ENCODE measurements at places on chromosomes 2 and 18. TPM values are rescaled to one million over a fixed set of nuclear protein-coding genes. Genes with fewer than 3 reads are reported as not detected.
A peak's percentile ranks its signal among the peaks of the same experiment; 100 is the strongest.

The CHRNA1 gene
- 3.7 TPM for total RNA-seq

The GTF3C2 gene
- 61.3 TPM for total RNA-seq

The TLX2 gene
- not detected for total RNA-seq

The SLC14A1 gene
- not detected for total RNA-seq

The SULT1C4 gene
- total RNA-seq = 1.8 TPM

The LDAH gene
- 25.7 TPM for total RNA-seq

The CDK5R2 gene
- 1.1 TPM for total RNA-seq

The RESP18 gene
- not detected for total RNA-seq

The CYP20A1 gene
- 14.4 TPM for total RNA-seq

The CTAGE1 gene
- 0.12 TPM for total RNA-seq

The ATP6V1B1 gene
- not detected for total RNA-seq

DNA sequence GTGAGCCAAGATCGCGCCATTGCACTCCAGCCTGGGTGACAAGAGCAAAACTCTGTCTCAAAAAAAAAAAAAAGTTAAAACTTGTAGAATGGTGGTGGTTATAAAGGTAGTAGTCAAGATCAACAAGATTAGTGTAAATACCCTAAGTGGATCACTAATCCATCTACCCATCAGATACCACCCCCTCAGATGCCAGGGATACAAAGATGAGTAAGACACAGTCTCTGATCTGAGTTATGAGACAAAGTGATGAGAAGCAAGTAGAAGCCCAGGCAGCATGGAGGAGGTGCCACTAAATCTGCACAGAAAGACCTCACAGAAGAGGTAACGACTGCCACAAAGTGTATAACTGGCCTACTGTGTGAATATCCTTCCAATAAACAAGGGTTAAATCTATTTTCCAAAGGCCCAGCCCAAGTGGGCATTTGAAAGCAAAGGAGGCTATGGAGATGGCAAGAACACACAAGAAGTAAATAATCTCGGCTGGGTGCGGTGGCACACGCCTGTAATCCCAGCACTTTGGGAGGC is 20.2 kb downstream of the NFE2L2 start:
- H3K27me3 ChIP-seq = no peaks in the 10 kb centered on the region
- H3K4me1 ChIP-seq = peaks cover 58% of the 10 kb centered on the region
- no peak for DNase-seq
- peak overlapping the region; percentile 94 for H3K27ac ChIP-seq
- no peaks in the 10 kb centered on the region for H3K36me3 ChIP-seq
- H3K4me3 ChIP-seq = no peak overlapping the region

DNA sequence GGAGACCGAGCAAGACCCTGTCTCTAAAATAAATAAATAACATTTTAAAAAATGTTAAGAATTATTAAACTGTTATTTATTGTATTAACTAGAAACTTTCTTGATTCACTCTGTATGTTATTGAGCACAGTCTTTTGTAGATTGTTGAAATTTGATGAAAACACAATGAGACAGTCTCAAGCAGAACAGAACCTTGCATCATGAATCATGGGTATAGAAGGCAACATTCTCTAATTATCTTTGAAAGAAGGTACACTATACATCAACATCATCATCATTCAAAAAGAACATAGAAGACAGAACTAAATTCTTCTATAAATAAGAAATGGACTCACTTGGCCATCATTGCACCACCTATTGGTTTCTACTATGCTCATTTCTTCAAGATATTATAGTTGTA is 67.7 kb downstream of the SLC8A1 start:
- H3K27ac ChIP-seq = no peak overlapping the region
- DNase-seq = no peak
- no peaks in the 10 kb centered on the region for H3K27me3 ChIP-seq
- H3K4me1 ChIP-seq = peaks cover 3% of the 10 kb centered on the region

DNA sequence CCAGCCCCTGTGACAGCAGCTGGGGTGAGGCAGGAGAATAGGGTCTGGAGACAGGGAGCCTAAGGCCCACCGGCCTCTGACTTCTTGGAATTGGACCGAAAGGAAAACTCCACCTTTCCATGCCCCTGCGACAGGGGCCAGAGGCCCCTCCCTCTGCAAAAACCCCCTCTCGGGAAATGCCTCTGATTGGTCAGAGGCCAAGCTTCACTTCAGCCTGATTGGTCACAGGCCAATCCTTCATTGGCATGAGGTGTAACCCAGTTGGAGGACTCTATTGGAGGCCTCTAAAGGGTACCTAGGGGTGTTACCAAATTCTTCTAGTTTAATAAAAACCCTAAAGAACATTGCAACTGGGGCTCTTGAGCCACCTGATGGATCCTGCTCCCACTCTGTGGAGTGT is 5.7 kb upstream of the ACKR3 start:
- H3K27ac ChIP-seq = no peak overlapping the region
- H3K36me3 ChIP-seq = no peaks in the 10 kb centered on the region
- no peak for DNase-seq
- H3K4me3 ChIP-seq = no peak overlapping the region
- no peaks in the 10 kb centered on the region for H3K4me1 ChIP-seq

DNA sequence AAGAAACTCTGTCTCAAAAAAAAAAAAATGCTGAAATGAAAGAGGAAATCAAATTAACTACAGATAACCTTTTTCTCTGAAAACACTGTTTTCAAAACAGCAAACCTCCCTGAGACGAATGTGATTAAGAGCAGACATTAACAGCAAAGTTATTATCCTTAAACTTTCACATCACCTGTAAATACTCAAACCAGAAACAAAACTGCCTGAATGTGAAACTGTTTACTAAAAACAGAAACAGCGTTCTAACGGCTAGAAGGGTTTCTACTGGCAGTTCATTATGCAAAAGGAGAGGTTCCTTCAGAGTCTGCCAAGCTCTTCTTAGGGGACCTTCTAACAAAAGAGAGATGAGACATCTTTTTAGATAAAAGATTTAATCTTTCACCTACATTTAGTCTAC is 45.9 kb downstream of the PNO1 start:
- H3K27me3 ChIP-seq = no peaks in the 10 kb centered on the region
- H3K27ac ChIP-seq = no peak overlapping the region
- H3K4me3 ChIP-seq = no peak overlapping the region

- no peaks in the 10 kb centered on the region for H3K36me3 ChIP-seq
- H3K27me3 ChIP-seq = peaks cover 10% of the 10 kb centered on the region
- no peak for DNase-seq
These were observed 154.0 kb downstream of the DYSF start for GRCh38 chr2:71607151-71607889.

- no peak overlapping the region for H3K27ac ChIP-seq
- DNase-seq = peak; percentile 17
- H3K36me3 ChIP-seq = no peaks in the 10 kb centered on the region
- no peaks in the 10 kb centered on the region for H3K27me3 ChIP-seq
These were observed 52.6 kb downstream of the SMAD2 start for GRCh38 chr18:47877892-47878291.

DNA sequence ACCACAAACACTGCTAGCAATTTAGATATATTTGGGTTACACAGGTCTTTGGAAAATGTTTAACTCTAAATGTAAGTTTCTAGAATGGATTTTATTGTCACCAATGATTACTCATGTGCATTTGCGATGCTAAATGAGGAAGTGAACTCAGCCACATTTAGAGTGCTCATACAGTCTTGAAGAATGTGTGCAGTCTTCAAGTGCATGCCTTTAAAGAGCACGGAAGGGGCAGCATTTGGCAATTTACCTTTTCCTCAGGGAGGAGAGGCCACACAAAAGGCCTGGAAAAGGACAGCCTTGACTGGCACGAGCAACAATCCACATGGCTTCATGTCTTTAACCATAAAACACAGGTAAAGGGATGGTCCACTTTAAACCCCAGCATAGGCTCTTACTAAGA is 78.5 kb upstream of the STK17B start:
- H3K27me3 ChIP-seq = no peaks in the 10 kb centered on the region
- peaks cover 26% of the 10 kb centered on the region for H3K4me1 ChIP-seq
- peak; percentile 73 for DNase-seq
- no peak overlapping the region for H3K4me3 ChIP-seq
- H3K27ac ChIP-seq = peak overlapping the region; percentile 50

DNA sequence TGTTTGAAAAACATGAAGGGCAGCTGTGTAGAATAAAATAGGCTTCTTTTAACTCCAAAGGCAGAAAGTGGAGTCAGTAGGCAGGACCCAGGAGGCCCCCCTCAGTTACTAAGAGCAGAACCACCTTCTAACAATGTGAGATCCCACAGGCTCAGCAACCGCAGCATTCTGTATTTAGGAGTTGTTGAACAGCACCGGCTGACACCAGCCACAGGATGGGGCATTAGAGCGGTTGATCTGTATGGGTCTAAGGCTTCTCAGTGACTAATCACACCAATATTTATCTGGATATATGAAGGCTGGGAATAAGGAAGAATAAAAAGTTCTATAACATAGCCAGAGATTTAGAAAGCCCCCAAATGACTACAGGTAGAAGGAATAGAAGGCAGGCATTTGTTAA is 51.7 kb downstream of the MYO5B start:
- peak; percentile 18 for DNase-seq
- H3K36me3 ChIP-seq = no peaks in the 10 kb centered on the region
- peaks cover 26% of the 10 kb centered on the region for H3K27me3 ChIP-seq
- peaks cover 7% of the 10 kb centered on the region for H3K4me1 ChIP-seq
- no peak overlapping the region for H3K4me3 ChIP-seq
- H3K27ac ChIP-seq = peak overlapping the region; percentile 16

DNA sequence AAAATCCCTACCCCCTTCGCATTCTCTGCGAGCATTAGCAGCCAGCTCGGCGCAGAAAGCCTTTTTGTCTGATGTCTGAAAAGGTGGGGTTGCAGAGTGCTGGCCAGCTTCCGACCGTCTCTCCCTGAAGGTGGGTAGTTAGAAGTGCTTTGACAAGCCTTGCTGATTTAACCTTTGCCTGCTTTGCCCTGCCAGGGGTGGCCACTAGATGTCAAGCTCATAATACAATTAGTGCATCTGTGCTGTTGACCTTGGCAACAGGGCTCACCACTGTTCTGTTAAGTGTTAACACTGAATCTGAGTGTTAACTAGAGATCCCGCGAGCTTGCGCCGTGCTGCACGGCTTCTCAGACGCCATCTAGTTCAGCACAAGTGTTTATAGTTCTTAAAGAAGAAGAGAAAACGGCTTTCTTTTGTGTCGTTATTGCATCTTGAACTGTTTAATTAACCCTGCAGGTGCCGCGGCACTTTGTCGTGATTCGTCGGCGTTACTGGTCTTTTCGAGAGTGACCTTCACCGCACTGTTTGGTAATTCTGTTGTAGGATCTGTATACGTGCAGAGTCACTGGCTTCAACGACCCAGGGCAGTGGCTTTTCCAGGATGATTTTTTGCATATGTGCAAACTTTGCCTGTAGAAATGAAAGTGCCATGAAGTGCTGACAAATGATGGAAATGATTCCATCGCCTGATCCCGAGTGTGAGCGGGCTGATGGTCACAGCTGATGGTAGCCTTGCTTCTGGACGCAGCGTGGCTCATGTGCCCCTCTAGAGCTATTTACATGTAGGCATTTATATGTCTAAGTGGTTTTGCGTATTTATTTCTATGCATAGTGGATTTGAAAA is 5.5 kb downstream of the SALL3 start:
- no peak for DNase-seq
- H3K27me3 ChIP-seq = peaks cover 36% of the 10 kb centered on the region
- H3K36me3 ChIP-seq = no peaks in the 10 kb centered on the region
- no peak overlapping the region for H3K27ac ChIP-seq
- H3K4me3 ChIP-seq = peak overlapping the region; percentile 56
- peaks cover 11% of the 10 kb centered on the region for H3K4me1 ChIP-seq

- H3K27me3 ChIP-seq = peaks cover 9% of the 10 kb centered on the region
- no peak overlapping the region for H3K27ac ChIP-seq
- no peak overlapping the region for H3K4me3 ChIP-seq
- H3K4me1 ChIP-seq = peaks cover 3% of the 10 kb centered on the region
- no peak for DNase-seq
These were observed 98.6 kb downstream of the HNRNPLL start for GRCh38 chr2:38504169-38504568.

GRCh38 chr18:43952398-43952797 is 675.1 kb upstream of the SYT4 start:
- no peaks in the 10 kb centered on the region for H3K27me3 ChIP-seq
- no peak overlapping the region for H3K4me3 ChIP-seq
- no peak for DNase-seq
- no peaks in the 10 kb centered on the region for H3K36me3 ChIP-seq
- H3K4me1 ChIP-seq = no peaks in the 10 kb centered on the region
- no peak overlapping the region for H3K27ac ChIP-seq

GRCh38 chr18:48679236-48679635 is 140.4 kb downstream of the CTIF start:
- H3K27me3 ChIP-seq = no peaks in the 10 kb centered on the region
- no peak for DNase-seq
- H3K4me3 ChIP-seq = no peak overlapping the region
- H3K27ac ChIP-seq = no peak overlapping the region
- H3K36me3 ChIP-seq = peaks cover 11% of the 10 kb centered on the region

GRCh38 chr2:24261441-24261840 is 86.6 kb downstream of the FAM228A start:
- no peak overlapping the region for H3K4me3 ChIP-seq
- H3K36me3 ChIP-seq = peaks cover 3% of the 10 kb centered on the region
- H3K27me3 ChIP-seq = no peaks in the 10 kb centered on the region
- H3K27ac ChIP-seq = no peak overlapping the region
- H3K4me1 ChIP-seq = no peaks in the 10 kb centered on the region

DNA sequence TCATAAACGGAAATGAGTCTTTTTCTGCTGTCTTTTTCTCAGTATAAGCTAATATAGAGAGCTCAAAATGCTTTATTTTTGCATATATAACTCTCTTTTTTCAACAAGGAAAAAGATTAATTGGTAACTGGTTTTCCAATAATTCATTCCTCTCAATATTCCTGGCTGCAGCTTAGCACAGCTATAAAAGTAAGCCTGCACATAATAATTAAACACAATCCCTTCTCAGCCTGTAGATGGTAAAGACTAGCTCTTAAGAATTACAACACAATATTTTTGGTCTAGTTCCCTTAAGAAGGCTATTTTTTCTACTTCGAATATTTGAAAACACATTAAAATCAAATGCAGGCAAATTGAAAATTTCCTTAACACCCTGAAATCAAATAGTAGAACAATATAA is 258.0 kb downstream of the DOK6 start:
- H3K4me3 ChIP-seq = no peak overlapping the region
- H3K36me3 ChIP-seq = no peaks in the 10 kb centered on the region
- H3K27ac ChIP-seq = no peak overlapping the region
- H3K4me1 ChIP-seq = no peaks in the 10 kb centered on the region

DNA sequence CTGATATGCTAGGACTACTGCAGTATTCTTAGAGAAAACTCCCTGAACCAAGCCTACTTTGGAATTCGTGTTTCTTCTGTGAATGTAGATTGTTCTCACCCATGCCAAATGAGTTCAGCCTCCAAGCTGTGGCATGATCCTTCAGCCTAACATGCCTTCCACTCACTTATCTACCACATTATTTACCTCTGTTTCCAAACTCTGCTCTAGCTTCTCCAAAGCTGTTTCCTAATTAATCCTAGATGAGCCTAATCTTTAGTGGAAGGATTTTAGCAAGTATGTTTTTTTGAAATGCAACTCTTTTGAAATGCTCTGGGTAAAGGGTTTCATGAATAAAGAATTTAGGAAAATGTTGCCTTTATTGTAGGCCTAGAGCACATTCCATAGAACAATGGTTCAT is 152.9 kb upstream of the MMADHC start:
- no peak overlapping the region for H3K27ac ChIP-seq
- peaks cover 34% of the 10 kb centered on the region for H3K4me1 ChIP-seq
- no peaks in the 10 kb centered on the region for H3K36me3 ChIP-seq
- H3K4me3 ChIP-seq = no peak overlapping the region
- no peaks in the 10 kb centered on the region for H3K27me3 ChIP-seq

- DNase-seq = peak; percentile 47
- H3K4me3 ChIP-seq = no peak overlapping the region
- no peaks in the 10 kb centered on the region for H3K36me3 ChIP-seq
- no peaks in the 10 kb centered on the region for H3K27me3 ChIP-seq
- H3K27ac ChIP-seq = no peak overlapping the region
These were observed 342.8 kb downstream of the DYSF start for GRCh38 chr2:71796174-71796593.
